Stimulated activated CD8-positive, alpha-beta memory T cell treated with anti-CD3 and anti-CD28 coated beads, Interleukin-7, amount 100 ng/mL, for 4 hours (primary cell): ENCODE measurements at places on chromosomes 6 and 20.

- DNase-seq, result no peak
Observed at GRCh38 chr20:56566621-56567020, 33.6 kb downstream of the FAM209B start.

DNA sequence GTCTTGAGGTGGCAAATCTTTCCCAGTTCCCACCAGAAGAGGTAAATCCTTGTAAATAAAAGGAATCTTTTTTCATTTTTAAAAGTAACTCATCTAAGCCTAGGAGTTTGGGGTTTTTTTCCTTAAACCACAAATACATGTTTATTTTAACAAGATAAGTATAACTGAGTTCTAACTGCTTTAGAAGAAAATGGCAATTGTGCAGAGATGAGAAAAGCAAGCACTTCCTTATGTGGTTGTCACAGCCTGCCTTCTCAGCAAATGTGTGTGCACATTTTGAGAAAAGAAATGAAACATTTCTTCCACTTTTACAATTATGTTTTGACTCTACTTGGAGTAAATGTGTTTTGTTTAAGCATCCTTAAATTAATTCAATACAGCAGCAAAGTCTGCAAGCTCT is 17.7 kb downstream of the HCK start:
- DNase-seq, result no peak

GRCh38 chr20:1334761-1335160 is 5.8 kb upstream of the SDCBP2 start:
- DNase-seq, result no peak

DNA sequence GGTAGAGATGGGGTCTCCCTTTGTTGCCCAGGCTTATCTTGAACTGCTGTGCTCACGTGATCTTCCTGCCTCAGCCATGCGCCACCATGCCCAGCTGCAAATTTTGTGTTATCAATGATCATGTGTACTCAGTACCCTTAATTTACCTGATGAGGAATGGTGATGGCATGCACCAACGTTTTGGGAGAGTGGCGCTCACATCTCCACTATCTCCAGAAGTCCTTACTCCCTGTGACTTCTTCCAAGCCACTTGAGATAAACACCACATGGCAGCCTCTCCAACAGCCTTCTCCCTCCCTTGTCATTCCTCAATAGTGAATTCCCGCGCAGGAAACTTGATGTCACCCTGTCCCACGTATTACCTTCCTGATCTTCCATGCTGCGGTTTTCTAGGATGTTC is 58.1 kb downstream of the PSMG4 start:
- no peak for DNase-seq

- DNase-seq, result no peak
Observed at GRCh38 chr20:36856691-36857635, 19.0 kb upstream of the TLDC2 start.

GRCh38 chr6:3650076-3650958 is 101.2 kb downstream of the PXDC1 start:
- DNase-seq, result no peak

DNA sequence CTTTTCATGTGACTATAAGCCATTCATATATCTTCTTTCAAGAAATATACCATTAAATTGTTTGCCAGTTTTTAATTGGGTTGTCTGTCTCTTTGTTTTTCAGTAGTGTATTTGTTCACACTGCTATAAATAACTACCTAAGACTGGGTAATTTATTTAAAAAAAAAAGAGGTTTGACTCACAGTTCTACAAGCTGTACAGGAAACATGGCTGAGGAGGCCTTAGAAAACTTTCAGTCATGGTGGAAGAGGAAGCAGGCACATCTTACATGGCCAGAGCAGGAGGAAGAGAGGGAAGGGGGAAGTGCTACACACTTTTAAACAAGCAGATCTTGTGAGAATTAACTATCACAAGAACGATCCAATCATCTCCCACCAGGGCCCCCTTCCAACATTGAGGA is 255.3 kb downstream of the EPM2A start:
- DNase-seq, result no peak

DNA sequence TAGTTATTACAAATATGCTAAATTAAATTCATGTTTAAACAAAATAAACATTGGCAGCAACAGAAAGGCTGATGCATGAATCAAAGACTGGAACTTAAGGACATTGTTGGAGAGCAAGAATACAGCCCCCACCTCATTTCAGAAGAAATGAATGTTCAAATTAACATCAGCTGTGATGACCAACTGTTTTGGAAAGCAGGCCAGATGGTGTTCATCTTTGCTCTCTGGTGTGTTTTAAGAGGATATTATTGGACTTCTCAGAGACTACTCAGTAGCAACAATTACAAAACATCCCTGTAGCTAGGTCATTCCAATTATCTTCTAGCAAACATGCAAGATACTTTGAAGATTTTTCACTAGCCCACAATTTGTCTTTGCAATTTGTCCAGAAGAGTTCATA is 118.6 kb upstream of the DOK5 start:
- DNase-seq, result no peak

DNA sequence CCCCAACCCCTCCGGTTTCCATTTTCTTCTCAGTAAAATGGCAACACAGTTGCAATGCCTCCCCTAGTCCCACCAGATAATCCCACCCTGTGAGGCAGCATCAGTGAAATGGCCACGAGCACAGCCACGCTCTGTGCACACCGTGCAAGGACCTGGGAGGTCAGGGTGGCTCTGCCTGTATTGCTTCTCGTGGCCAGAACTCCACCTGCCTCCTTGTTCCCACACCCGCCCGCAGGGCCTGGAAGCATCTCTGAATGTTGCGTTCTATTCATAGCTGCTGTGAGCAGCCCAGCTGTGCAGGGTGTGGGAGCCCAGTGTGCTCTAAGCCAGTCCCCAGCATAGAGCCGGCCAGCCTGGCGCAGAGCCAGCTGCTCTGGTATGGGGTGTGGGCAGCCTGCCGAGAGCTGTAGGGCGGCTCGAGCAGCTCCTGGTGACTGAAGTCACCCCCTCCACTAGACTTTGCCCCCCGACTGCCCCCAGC is 161.1 kb downstream of the DLL1 start:
- no peak for DNase-seq

DNA sequence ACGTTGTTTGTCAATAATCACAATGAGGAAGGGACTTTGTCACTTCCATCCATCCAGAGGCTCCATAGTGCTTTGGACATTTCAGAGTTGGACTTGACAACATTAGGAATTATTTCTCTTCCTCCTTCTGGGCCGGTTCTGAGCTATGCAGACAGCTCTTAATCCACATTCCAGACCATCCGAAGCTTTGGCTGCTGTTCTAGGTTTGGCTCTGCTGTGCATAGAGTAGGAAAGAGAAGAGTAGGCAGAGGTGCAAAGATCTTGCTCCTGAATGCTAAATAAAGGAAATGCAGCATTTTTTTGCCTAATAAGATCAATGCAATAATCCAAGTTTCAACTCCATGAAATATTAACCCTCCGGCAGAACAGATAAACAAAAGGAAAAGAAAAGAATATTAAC is 251.8 kb upstream of the PRND start:
- DNase-seq, result no peak

GRCh38 chr6:15366003-15366535 is 120.2 kb downstream of the JARID2 start:
- DNase-seq, result no peak

GRCh38 chr6:132830334-132830751 is 16.0 kb downstream of the RPS12 start:
- no peak for DNase-seq

- DNase-seq, result no peak
Observed at GRCh38 chr6:35146453-35146852, 5.3 kb upstream of the TCP11 start.

- DNase-seq, result no peak
Observed at GRCh38 chr20:16107172-16107870, 465.9 kb downstream of the KIF16B start.

- DNase-seq, result no peak
Observed at GRCh38 chr6:112911959-112912358, 564.8 kb downstream of the RFPL4B start.

DNA sequence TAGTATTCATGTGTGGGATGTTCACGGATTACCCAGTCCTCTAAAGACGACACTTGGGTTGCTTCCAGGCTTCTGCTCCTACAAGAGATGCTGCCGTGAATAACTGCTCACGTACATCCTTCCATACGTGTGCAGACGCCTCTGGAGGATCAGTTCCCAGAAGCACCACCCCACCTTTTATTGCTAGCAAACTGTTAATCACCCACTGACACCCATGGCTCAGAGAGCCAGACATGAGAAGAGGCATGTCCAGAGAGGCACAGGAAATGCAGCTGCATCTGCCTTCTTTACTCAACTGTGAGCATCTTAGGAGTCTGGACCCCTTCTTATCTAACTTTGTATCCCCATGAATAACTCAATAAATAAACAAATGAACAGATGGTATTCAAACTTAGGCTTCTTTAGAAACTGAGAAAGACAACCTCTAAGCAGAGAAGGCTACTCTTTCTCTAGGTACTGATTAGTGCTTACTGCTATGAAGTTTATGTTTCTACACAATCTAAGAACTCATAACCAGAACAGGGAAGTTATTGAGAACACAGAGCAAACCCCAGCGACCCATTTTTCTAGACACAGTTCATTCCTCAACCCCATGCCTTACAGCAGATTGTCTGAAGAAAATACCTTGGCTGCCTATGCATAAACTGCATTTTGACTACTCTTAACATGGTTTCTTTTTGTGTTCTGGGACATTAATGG is 228.7 kb upstream of the RREB1 start:
- no peak for DNase-seq

DNA sequence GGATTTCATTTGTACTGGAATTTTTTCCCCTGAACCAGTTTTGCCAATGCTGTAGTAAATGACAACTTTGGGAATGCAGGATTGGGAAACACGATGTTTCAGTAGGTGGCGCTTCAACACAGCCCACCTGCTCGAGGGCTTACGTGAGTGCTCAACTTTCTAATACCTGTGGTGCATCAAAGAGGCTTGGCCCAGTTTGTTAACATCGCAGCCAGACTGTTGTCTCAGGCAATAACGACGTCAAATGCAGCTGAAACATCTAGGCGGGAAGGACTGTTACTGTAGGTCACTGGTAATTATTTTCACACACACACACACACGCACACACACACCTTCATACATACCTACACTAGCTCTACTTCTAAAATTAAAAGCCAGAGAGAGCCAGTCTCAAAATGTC is 815.5 kb upstream of the SLC35B3 start:
- no peak for DNase-seq

DNA sequence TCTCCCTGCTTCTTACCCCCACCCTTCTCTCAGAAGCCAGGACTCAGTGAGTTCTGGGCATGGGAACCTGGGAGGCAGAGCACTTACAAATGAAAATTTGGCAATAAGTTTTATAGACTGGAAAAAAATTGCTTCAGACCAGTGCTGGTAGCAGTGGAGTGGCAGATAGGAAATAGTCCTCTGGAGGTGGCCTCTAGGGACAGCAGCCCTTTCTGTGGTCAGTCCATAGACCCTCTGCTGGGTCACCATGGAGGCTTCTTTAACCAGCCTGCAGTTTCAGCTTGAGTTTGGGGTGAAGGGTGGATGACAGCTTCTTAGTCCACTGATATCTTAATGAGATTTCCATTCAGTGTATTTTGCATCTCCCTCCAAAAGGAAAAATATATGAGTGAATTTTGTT is 179.1 kb downstream of the ARID1B start:
- no peak for DNase-seq

- no peak for DNase-seq
Observed at GRCh38 chr6:127288705-127289104, 22.0 kb downstream of the RNF146 start.

DNA sequence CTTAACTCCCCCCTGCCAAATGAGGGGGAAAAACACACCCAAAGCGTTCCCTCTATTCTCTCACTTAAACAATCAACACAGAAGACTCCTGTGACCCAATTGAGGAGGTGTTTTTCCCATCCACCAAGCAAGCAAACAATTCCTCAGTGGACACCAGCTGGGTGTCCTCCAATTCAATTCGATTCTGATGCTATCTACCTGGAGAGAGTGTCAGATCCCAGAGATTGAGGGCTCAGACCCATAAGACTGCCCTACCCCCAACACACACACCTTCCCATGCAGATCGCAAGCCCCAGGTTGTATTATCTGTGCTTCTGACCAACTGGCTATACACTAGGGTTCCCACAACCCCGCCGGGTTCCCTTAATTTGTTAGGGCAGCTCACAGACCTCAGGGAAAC is 36.8 kb downstream of the MYLIP start:
- no peak for DNase-seq

DNA sequence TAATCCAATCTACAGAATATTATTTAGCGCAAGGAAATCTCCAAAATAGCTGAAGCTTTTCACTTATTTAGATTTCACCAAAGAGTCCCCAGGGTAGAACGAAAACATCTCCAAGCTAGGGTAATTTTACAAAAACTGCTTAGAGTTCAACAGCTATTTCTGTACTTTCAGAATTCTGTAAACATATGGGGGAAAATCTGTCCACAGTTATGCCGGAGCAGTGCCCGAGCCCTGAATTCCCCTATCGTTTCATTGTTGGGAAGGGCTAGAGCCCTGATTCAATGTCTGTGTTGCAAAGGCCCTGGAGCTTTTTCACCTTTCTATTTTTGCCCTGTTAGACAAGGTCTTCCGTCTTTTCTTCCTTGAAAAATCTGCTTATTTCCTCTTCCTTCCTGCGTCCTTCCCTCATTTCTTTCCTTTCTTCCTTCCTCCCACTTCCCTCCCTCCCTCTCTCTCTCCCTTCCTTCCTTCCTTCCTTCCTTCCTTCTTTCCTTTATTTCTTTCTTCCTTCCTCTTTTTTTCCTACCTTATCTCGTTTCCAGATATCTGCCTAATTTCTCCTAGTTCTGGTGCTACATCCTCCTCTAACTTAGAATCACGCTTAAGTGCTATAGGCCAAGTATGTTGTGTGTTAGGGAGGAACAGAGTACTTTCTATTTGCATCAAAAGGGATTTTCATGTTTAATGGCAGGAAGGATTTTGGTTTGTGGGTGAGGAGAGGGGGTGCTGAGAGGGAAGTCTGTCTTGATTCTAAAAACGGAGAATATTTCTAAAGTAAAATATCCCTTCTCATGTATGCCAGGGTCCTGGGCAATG is 122.5 kb upstream of the BMP2 start:
- no peak for DNase-seq

- DNase-seq, result no peak
Observed at GRCh38 chr6:71886184-71887005, at the start of gene RIMS1. RIMS1 (plus strand) TSS chr6:71886550; CDS start chr6:71887024, 474 bp downstream.

DNA sequence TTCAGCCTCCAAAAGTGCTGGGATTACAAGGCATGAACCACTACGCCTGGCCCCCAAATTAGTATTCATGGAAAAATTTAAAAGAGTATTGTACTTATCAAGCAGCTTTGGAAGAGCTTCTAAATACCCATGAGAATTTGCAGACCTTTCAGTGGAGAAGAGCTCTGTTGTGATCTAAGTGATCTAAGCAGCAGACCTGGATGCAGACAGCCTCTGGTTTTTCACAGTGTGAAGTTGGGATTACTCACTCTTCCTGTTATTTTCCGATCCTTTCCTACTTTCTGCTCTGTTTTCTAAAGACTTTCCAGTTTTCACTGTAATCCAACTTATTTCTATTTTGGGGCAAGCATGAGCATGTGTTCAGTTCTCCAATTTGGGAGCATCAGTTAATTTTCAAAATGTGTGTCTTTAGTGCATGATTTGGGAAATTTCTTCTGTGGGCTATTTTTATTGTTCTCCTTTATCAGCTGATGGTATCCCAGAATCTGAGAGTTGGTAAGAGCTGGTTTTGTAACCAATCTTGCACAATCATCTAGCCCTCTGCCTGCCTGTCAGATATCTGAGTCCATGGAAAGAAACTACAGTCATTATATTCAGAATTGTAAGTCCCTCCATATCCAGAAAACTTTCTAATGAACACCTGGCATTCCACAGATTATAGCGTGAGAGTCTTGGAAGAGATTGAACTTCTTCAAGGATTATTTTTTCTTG is 207.7 kb upstream of the DTNBP1 start:
- no peak for DNase-seq
